Peyer's patch (tissue), 4 donors: ENCODE measurements at places on chromosomes 2 and 18.

GRCh38 chr2:20197192-20197591, 27.7 kb downstream of the SDC1 start:
- DNase-seq: no peak

- DNase-seq: peak; percentile 27
These were observed 122.4 kb downstream of the NDUFA10 start for GRCh38 chr2:239902749-239903201.

DNA sequence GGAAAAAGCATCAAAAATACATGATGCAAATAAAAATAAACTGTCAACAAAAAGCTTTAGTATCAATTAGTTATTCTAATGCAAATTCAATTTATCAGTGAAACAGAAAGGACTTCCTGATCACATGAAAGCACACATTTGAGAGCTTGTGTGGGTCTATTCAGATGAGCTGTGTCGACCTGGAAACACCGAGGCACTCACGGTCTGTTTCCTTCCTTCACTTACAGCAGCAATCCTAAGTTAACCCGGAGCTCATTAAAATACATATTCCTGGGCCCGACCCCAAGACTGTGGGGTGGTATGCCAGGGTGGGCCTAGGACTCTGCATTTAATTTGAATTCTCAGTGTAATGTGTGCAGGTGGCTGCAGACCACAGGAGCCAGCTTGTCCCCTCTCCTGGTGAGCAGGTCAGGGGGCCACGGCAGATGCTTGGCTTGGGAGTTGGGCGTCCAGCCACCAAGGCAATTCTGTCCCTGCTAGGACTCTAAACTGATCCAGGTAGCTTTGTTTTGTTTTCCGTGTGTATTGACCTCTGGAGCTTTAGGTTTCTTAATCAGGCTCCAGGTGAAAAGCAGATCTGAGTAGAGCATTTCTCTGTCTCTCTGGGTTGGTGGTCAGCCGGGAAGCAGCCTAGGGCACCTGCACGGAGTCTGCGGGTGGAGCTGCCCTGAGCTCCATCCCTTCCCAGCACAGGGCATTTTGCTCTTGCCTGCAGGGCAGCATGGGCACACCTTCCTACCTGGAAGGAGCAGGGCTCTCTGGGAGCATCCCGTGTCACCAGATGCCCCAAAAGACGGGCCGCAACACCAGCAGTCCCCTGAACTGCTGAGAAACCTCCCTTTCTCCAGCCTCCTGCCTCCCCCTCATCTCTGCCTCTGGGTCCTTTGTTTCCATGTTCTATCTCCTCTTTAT, 9.0 kb downstream of the MBP start:
- DNase-seq: peak; percentile 46

- no peak for DNase-seq
These were observed 27.0 kb upstream of the NFATC1 start for GRCh38 chr18:79368681-79369080.

- no peak for DNase-seq
These were observed 121.6 kb downstream of the MSTN start for GRCh38 chr2:189940913-189941312.

DNA sequence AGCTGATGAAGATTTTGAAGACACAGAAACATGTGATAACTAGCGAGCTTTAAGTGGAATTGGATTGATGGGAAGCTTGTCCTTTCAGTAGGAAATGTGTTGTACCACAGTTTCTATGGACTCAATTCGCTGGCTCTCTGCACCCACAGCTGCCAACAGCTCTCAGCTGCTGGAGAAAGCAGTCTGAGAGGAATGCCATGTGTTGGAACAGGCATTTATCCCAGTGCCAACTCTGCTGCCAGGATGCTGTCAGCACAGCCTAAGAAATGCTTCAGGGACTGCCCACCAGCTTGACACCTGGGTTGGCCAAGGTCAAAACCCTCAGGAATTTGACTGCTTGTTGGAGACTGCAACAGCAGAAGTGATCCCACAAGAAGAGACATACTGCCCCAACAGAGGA, 193.0 kb upstream of the THSD7B start:
- no peak for DNase-seq

DNA sequence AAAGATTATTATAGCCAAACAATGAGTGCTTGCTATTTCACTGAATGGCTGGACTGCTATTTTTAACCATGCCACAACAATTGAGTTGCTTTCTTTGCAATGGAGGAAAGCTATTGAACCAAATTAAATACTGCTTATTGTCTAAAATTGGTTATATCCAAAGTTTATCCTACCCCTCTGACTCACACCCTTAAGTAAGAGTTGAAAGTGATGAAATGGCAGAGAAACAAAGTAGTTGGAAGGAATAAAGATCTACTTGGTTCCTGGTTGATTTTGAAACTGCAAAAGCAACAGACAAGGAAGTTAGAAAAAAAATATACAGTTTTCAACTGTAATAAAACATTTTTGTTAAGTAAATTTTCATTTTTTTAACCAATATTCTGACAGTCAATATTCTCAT, 47.5 kb downstream of the EML4 start:
- DNase-seq: no peak

- DNase-seq: no peak
These were observed 176.4 kb upstream of the ID2 start for GRCh38 chr2:8505311-8505920.

DNA sequence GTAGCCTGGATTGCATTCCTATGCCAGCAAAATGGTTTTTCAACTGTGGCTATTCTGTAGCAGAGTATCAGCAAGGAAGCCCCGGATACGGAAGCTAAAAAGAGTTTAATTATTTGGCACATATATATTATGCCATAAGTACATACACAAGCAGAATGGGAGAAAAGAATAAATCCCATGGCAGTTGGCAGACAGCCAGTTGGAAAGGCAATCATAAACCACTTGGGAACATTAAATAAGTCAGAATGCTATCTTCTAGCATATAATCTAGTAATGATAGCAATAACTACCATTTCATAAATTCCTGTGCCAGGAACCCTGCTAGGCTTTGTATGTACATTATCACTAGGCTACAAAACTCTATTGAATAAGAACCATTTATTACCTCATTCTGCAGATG, 26.0 kb downstream of the GALNT5 start:
- DNase-seq: no peak

DNA sequence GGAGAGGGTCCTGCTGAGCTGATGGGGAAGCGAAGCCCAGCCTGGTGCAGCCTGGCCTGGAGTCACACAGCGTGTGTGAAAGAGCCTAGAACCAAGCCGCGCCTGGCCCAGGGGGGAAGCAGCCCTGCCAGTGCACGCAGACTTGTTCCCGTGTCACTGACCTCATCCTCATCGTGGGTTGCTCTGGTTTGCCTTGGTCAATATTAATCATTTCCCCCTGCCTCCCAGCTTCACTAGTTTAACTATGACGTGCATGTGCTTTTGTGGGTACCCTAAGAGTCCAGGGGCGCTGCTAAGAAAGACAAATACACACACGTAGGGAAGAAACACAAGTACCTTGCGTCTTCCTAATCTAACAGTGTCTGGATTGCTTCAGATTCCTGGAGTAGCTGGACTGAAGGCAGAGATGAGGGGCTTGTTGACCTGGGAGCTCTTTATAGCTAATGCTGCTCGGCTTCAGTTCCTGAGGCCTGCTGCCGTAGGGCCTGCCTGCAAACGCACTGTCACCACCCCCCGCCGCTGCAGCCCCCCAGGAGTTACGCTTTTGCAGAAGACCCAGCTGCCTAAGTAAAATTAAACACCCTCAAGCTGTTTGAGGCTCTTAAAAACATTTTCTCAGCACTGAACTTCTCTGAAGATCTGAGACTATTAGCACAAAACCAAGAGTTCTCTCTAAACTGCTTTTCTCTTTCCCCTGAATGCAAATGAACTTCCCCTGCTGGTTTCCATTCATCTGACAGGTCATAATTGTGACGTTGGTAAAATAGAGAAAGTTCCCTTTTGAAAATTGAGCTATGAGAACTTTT, 159.2 kb downstream of the FAM210A start:
- peak; percentile 78 for DNase-seq

DNA sequence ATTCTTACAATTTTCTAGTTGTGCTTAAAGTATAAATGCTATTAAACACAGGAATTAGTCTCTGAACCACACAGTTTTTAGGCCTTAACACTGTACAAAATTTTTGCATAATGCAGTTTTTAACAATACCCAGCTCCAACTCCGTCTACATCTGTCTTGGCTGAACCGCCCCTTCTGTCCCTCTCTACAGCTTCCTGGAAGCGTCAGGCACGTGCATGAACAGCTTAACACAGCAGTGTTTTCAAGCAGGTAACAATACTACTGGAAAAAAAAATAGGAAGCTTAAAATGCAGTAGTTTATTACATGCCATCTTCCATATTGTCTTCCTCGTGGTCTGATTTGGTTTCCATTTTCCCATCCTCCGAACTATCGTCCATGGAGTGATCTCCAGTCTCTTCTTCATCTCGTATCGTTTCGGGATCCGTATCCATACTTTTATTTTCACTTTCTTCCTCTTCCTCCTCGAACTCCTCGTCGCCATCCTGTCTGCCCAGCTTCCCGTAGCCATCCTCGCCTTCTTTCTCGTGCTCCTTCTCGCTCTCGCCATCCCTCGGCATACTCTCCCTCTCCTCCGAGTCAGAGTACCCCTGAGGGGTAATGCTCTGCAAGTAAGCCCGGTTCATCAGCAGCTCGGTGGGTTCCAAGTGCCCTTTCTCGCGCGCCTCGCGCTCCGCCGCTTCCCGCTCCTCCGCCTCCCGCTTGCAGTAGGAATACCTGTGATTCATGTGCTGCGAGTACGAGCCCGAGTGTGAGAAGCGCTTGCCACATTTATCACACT, 130.6 kb downstream of the ZEB2 start:
- no peak for DNase-seq

DNA sequence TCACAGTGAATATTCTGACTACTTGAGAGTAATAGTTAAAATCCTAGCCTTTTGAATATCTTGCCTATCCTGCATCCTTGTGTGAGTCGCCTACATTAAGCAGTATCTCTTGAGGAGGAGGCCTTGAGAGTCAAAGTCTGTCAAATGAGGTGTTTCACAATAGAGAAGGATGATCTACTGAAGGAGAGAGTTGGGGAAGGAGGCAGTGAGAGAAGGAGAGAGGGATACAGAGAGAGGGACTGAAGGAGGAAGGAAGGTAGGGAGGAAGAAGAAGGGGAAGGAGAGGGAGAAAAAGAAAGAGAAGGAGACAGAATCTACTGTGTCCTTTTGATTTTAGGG, 123.6 kb upstream of the CYP26B1 start:
- no peak for DNase-seq

DNA sequence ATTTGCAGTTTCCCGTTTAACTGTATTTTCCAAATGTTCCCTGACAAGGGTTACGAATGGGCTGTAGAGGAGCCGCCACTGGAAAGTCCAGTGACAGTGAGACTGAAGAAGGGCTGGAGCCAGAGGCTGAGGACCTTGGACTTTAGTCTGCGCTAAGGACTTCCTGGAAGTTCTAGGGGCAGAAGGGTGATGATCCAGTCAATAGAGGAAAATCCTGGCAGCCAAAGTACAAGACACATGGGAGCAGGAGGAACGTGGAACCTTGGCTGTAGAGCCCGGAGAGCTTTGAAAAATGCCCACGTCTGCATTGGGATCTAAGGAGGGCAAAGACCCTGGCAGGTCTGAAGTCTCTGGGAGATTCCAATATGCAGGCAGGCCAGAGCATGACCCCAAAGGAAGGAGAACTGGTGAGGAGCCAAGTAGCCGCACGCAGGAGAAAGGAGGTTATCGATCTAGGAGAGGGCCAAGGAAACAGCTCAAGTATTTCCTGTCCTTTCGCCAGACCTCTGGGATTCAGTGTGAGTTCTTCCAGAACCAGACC, 28.5 kb downstream of the MBP start:
- DNase-seq: no peak

DNA sequence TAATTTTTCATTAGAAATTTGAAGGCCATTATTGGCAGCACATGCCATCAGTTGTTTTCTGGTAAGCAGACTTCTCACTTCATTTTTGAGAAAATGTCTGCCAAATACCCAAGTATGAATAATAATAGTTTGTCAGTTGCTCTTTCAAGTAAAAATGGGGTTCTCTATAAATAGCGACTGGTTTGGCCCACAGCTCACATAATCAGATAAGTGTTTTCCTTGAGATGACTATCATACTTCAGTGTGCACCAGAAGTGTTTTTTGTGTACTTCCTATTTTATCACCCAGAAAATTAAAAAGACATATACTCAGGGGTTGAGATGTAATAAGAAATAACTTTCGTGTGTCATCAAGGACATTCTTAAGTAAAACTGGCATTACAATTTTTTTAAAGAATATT, 147.1 kb downstream of the PHLPP1 start:
- no peak for DNase-seq

DNA sequence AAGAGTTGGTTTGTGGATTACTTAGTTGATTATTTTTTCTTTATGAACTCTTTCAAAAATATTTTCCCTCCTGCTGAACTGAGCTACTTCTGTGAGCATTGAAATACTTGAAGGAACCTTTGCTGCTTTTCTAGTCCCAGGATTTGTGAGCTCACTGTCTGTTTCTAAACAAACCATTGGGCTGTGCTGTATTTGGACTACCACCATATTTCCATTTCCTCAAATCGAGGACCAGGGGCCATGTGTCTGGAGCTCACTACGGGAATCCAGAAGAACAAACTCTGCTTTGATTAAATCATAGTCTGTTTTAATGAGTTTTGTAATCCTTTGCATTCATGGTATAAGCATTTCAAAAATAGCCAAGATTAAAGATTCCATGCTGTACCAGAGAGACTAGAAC, 1.3 kb downstream of the MRPL33 start:
- no peak for DNase-seq

GRCh38 chr2:39399570-39399969, 37.5 kb downstream of the MAP4K3 start:
- DNase-seq: no peak

- DNase-seq: no peak
These were observed 69.7 kb upstream of the ALK start for GRCh38 chr2:29991086-29991485.

GRCh38 chr18:58158459-58158858, 114.4 kb downstream of the NEDD4L start:
- no peak for DNase-seq

DNA sequence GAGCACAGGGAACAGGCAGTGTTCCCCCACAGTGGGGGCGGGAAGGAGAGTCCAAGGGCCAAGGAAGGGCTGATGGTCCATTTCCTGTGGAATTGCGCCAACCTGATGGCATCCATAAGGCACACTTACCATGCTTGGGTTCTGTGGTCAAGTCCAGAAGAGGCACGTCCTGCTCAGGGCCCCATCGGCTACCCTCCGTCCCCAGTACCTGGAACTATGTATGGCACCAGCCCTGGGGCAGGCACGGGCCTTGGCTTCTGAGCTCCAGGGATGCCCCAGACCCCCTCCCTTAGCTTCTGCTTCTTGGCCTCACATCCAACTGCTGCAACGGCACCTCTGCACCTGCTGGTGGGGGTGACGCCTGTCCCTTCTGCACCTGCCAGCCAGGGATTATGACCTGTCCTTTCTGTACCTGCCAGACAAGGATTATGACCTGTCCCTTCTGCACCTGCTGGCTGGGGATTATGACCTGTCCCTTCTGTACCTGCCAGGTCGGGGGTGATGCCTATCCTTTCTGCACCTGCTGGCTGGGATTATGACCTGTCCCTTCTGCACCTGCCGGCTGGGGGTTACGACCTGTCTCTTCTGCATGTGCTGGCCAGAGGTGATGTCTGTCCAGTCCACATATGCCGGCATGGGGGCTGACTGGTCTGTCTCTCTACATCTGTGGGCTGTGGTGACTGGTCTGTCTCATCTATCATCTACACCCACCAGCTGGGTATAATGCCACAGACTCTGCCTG, 45.4 kb upstream of the SNTG2 start:
- no peak for DNase-seq
